ENCODE measurements at places on chromosomes 13 and 19.

DNA sequence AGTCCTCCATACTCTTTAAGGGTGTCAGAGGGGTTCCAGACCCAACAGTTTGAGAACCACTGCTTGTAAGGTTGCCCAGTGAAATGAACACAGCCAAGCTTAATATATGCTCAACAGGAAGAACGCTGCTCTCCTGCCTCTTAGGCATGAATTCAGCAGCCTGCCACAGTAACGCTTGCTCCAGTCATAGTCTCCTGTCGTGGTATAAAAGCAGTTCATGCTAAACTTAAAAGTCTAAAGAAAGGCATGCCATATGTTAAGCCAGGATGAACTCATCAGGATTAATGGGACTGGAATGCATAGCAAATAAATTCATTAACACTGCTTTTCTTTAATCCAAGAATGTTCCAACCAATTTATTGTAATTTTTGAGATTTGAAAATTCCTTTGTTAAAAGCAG lies 38.7 kb downstream of the SLC7A1 start:
- DNase-seq: no peak

DNA sequence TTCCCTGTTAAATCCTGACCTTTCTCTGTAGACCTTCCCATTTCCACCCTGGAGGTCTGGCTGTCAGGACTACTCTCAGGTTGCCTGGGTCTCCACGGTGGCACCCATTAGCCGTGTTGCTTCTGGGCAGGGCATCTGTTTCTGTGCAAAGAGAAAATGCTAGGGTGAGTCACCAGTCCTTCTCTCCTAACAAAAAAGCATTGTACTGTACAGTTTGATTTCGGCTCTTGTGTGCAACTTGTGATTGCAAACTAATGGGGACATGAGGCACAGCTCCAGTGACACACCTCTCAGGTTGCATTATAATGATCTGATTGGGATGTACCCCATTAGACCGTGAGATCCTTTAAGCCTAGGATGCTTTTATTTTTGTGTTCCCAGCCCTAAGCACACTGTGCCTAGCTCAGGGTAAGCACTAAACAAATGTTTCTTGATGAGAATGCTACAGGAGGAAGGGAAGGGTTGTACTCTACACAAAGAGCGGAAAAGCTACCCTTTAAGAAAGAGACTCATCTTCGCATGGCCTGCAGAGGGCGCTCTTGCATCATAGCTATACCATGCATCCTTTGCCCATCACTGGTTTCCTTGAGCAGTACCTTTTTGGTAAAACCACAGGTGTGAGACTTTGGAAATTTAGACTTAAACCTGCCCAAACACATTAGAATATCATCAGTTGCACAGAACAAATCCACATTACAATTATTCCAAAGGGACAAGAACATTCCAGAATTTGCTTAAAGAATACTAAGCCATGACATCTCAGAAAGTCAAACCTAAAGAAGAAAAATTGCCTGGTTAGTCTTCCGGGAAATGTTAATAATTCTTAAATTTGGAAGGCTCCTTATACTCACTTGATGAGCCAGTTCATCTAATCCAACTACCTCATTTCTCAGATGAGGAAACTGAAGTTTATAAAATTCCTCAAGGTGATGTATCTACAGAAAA lies 20.3 kb upstream of the TRIM13 start:
- DNase-seq: peak; percentile 3

- DNase-seq: no peak
Observed at GRCh38 chr13:46487748-46488147, 65.2 kb upstream of the LRCH1 start.

DNA sequence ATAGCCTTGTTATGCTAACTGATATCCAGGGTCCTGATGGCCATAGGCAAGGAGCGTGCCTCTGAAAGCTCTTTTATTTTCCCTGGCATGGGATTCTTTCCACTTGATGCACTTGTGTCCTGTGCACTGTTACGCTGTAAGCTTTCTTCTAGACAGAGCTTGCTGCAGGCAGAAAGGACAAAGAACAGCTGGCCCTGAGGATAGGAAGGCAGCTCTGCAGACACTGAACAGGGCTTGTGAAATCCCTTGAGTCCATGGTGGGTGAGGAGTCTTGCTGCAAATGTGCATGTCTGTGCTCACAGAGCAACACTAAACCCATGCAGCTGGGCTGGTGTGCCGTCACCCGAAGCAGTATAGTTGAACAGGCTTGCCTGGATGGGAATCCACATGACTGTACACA lies 126.6 kb downstream of the AKAP11 start:
- no peak for DNase-seq

- no peak for DNase-seq
Observed at GRCh38 chr13:110714797-110715394, 1.4 kb downstream of the ING1 start.

DNA sequence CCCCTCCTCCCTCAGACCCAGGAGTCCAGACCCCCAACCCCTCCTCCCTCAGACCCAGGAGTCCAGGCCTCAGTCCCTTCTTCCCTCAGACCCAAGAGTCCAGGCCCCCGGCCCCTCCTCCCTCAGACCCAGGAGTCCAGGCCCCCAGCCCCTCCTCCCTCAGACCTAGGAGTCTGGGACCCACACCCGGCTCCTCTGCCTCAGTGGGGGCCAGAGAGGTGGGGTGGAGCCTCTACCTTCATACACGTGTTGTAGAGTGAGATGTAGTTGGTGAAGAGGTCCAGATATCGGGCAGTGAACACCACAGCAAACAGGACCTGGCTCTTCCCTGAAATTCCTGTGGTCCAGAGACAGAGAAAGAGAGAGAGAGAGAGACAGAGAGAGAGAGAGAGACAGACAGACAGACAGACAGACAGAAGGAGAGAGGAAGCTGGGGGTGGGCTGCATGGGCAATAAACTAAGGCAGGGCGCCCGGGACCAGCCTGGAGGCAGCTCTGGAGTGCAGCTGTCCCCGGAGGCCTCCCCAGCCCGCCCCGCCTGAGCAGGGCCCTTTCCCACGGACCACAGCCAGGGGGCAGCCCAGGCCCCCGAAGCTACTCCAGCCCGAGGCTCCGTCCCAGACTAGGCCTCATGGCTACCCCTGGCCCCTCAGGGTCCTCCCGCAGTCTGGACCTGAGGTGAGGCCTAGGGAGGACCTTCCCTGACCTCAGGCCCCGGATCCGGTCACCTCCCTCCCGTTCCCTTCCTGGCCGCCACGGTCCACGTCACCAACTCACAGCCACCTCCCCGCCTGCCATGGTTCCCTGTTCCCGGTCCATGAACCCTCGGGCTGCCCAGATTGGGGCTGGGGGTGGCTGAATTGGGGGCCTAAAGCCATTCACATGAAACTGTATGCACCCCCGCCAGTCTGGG lies 907 bp downstream of the KDELR1 start:
- DNase-seq: peak; percentile 44

GRCh38 chr13:110696776-110697175 lies 9.1 kb downstream of the CARS2 start:
- DNase-seq: no peak
